ENCODE measurements at places on chromosomes 6 and 20. TPM values are rescaled to one million over a fixed set of nuclear protein-coding genes. Genes with fewer than 3 reads are reported as not detected.

The FOXF2 gene
- polyA plus RNA-seq = 0.90 TPM

The BPIFB3 gene
- polyA plus RNA-seq = not detected

The SMLR1 gene
- polyA plus RNA-seq = not detected

The BCAS1 gene
- 8.2 TPM for polyA plus RNA-seq

The BPIFB2 gene
- not detected for polyA plus RNA-seq

The EMILIN3 gene
- 19.7 TPM for polyA plus RNA-seq

The COX4I2 gene
- 9.2 TPM for polyA plus RNA-seq

The VGLL2 gene
- 82.7 TPM for polyA plus RNA-seq

Measured in hindlimb muscle (tissue), 1 donor.